ENCODE measurements at places on chromosomes 1 and 21.

DNA sequence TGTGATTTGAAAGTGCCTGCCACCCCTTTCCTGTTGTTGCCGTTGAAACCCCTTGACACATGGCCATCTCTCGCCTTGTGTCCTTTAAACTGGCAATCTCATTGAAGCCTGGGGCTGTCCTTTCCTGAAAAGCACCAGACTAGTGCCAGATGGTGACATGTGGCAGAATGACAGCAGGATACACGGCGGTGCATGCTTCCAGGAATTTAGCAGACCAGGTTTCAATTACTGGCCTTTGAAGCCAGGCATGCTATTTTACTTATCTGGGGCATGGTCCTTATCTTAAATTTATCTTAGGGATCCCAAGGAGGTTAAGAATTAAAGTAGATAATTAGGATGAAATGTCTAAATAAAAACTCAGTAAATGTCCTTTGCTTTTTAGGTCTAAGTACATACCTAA, 15.2 kb downstream of the PLPPR4 start:
- no peak for DNase-seq

GRCh38 chr1:168582688-168583336, 6.4 kb downstream of the XCL1 start:
- peak; percentile 47 for DNase-seq

GRCh38 chr1:193406901-193407300, 220.5 kb upstream of the B3GALT2 start:
- peak; percentile 73 for DNase-seq

DNA sequence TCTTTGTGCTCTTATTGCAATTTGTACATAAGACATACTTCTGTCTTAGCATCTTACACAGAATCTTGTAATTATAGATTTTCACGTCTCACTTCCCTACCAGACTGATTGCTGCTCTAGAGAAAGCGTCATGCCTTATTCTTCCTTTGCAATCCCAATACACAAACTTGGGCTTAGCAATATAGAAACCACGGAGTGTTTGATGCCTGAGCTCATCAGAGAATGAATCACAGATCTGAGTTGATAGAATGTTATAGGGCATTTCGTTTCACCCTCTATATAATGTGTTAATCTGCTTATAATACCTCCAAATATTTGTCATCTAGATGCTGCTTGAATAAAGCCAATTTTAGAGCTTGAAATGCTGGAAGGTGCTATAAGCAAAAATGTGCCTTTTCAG, 6.6 kb downstream of the FMO1 start:
- DNase-seq, result no peak

GRCh38 chr1:161511018-161511755, 5.9 kb downstream of the FCGR2A start:
- no peak for DNase-seq

GRCh38 chr21:36888466-36888865, 78.0 kb downstream of the HLCS start:
- DNase-seq, result no peak

GRCh38 chr1:199247891-199248290, 609.1 kb downstream of the PTPRC start:
- no peak for DNase-seq

DNA sequence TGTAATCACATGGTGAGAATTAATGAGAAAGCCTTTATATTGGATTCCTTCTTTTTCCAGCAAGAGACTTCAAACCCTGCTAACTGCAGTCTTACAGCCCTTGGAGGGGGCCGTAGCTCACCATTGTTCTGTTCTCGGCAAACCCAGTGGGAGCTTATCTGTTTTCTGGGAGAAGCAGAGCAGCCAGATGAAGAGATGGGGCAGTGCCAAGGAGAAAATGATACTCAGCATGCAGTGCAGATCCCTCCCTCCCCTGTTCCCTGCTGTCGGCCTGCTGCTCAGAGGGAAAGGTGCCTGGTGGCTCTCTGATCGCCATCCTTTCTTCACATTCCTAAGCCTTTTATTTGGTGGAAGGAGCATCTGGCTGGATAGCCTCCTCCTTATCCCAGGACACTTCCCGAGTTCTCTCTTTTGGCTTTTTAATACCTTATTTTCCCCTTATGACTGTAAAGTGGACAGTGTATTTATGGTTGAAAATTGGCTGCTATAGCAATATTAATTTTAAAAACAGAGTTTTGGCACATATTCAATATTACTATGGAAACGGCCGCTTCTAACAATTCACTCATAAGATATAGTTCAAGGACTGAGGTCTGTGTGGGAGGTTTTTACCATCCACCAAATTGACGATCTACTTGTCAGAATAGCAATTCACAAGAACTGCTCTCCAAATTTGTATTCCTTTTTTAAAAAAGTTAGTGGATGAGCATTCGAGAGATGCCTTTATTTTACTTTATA, 203.4 kb downstream of the CRB1 start:
- DNase-seq, result no peak

Data from kidney (tissue), 22 donors.